ENCODE measurements at places on chromosomes 5 and 9.

DNA sequence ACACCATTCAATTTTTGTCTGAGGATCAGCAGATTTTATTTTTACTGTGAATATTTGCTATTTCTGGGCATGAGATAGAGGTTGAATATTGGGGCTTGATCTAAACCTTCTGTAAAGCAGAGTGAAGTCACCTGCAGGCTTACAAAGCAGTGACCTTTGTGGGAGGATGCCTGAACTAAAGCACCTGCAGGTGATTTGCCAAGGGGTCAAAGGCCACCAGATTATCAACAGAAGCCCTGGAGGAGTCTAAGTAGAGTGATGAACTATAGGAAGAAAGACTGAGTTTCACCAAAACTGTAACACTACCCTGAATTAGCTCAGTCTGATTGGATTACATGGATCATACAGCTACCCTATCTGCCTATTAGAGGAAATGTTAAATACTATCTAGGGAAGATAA, 144.3 kb upstream of the PRLR start:
- no peak for DNase-seq
- no peaks in the 10 kb centered on the region for H3K27me3 ChIP-seq
- H3K4me3 ChIP-seq, result no peak overlapping the region
- H3K36me3 ChIP-seq, result no peaks in the 10 kb centered on the region
- H3K27ac ChIP-seq, result no peak overlapping the region
- no peaks in the 10 kb centered on the region for H3K4me1 ChIP-seq

DNA sequence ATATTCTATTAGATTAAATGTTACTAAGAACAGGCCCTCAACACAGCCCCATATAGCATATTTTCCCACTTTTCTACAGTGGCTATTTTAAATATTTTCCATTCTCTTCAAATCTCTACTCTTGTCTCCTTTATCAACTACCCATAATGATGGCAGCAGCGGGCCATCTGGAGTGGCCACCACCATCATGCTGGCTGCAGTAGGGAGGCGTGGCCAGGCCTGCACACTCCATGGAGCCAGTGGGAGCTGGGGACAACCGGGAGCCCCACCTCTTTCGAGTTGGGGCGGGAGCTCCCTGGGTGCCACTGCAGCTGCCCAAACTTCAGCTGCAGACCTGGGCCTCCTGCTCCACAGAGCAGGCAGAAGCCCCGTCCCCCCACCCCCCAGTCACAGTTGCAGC, 98.4 kb upstream of the RANBP6 start:
- no peaks in the 10 kb centered on the region for H3K36me3 ChIP-seq
- no peaks in the 10 kb centered on the region for H3K27me3 ChIP-seq
- no peaks in the 10 kb centered on the region for H3K4me1 ChIP-seq
- no peak for DNase-seq

- no peaks in the 10 kb centered on the region for H3K27me3 ChIP-seq
- H3K36me3 ChIP-seq, result no peaks in the 10 kb centered on the region
- peak; percentile 74 for DNase-seq
- H3K4me3 ChIP-seq, result no peak overlapping the region
- no peak overlapping the region for H3K27ac ChIP-seq
- no peaks in the 10 kb centered on the region for H3K4me1 ChIP-seq
Measured at GRCh38 chr9:6054280-6055099, 39.1 kb upstream of the RANBP6 start.

GRCh38 chr9:76539180-76539579, 80.2 kb downstream of the GCNT1 start:
- H3K4me1 ChIP-seq, result no peaks in the 10 kb centered on the region
- DNase-seq, result no peak
- H3K27me3 ChIP-seq, result no peaks in the 10 kb centered on the region
- H3K4me3 ChIP-seq, result no peak overlapping the region
- H3K36me3 ChIP-seq, result no peaks in the 10 kb centered on the region

DNA sequence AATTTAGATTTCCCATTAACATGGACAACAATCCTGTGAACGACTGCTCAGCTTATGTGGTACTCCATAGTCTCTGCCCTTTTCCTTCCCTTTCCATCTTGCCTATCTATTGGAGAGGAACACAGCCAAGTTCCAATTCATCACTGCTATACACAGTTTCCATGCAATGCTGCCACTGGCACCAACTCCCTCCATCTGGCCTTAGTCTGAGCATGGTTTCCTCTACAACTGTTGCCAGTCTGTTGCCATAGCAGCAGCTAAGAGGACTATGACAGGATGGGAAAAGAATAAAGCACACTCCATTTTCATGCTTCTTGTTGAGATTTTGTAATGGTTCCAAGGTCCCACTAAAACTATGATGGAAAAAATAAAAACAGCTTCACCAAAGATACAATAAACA, 189.0 kb downstream of the HCN1 start:
- DNase-seq, result no peak
- H3K4me3 ChIP-seq, result no peak overlapping the region
- no peaks in the 10 kb centered on the region for H3K27me3 ChIP-seq

All from sigmoid colon (tissue), 7 donors.